ENCODE measurements at places on chromosomes 7 and 10.

GRCh38 chr7:107502797-107503196 is 32.9 kb downstream of the GPR22 start:
- DNase-seq: no peak

DNA sequence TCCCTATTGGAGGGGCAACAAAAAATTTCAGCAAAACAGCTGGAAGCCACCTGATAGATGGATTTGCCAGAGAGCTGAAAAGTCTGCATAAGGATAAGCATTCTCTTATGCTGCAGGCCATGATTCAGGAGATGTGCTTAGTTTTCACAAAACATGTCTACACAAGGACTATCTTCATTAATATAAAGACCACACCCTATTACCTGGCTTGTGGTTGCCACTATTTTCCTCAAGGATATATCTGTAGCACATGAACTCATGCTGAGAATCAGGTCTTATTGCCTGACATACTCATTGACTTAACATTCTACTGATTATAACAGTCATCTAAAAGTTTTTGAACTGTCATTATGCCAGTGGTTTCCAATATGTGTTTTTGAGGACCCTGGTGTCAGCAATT is 7.1 kb upstream of the COL17A1 start:
- DNase-seq: no peak

GRCh38 chr7:85602196-85602595 is 415.3 kb upstream of the SEMA3D start:
- DNase-seq: no peak

GRCh38 chr7:471191-471865 is 48.3 kb downstream of the PDGFA start:
- no peak for DNase-seq

- no peak for DNase-seq
These were observed 586 bp downstream of the GCK start for GRCh38 chr7:44188480-44189225.
